Osteocyte (in vitro differentiated cells): ENCODE measurements at places on chromosomes 5 and 9. TPM values are rescaled to one million over a fixed set of nuclear protein-coding genes. Genes with fewer than 3 reads are reported as not detected.
A peak's percentile ranks its signal among the peaks of the same experiment; 100 is the strongest.

GPR151 gene
- total RNA-seq: not detected in 2 replicates

MEIKIN gene
- total RNA-seq: not detected in 2 replicates

ATOX1 gene
- 104 and 107 TPM in 2 replicates for total RNA-seq

- no peak overlapping the region for H3K4me3 ChIP-seq
- H3K36me3 ChIP-seq: no peaks in the 10 kb centered on the region
- DNase-seq: no peak
- H3K27ac ChIP-seq: no peak overlapping the region
- no peaks in the 10 kb centered on the region for H3K27me3 ChIP-seq
Observed at GRCh38 chr9:16352791-16353401, 517.6 kb downstream of the BNC2 start.

GRCh38 chr9:87436716-87437115 is 61.0 kb upstream of the DAPK1 start:
- no peak for DNase-seq
- no peaks in the 10 kb centered on the region for H3K27me3 ChIP-seq

DNA sequence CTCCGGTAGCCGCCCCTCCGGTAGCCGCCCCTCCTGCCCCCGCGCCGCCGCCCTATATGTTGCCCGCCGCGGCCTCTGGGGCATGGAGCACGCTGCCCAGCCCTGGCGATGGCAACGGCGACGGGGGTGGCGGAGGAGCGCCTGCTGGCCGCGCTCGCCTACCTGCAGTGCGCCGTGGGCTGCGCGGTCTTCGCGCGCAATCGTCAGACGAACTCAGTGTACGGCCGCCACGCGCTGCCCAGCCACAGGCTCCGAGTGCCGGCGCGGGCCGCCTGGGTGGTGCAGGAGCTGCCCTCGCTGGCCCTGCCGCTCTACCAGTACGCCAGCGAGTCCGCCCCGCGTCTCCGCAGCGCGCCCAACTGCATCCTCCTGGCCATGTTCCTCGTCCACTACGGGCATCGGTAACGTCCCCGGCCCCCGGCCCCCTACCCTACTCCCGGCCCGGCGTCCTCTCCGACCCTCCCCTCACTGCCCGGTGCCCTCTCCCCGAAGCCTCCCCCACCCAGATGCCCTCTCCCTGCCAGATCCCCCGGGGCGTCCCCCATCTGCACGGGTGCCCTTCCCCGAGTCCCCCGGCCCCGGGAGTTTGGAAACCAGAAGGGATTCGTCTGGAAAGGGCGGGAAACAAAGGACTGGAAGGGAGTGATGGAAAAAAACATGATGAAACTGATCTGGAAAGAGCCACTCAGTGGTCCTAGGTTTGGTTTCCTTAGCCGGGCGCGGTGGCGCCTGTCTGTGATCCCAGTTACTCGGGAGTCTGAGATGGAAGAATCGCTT is 417 bp downstream of the SRD5A1 start:
- DNase-seq: peak; percentile 88
- H3K27ac ChIP-seq: peak overlapping the region; percentile 72
- H3K27me3 ChIP-seq: no peaks in the 10 kb centered on the region
- peaks cover 25% of the 10 kb centered on the region for H3K4me1 ChIP-seq

DNA sequence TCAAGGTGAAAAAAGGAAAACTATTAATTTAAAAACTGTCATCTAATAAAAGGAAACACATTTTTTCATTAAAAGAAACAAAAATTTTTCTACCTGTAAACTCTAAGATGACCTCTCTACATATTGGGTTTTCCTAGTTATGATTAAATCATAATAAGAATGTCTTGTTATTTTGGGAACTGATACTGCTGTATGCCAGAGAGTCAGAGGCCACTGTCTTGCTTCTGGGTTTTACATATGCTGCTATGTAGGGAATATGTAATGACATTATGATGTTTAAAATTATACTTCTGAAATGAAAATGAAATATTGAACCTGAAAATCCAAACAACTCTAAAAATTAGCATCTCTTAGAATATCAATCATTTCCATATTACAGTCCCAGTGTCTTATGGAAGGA is 63.7 kb downstream of the FEM1C start:
- H3K27me3 ChIP-seq: peaks cover 68% of the 10 kb centered on the region
- no peaks in the 10 kb centered on the region for H3K36me3 ChIP-seq
- no peak overlapping the region for H3K27ac ChIP-seq
- no peak for DNase-seq

DNA sequence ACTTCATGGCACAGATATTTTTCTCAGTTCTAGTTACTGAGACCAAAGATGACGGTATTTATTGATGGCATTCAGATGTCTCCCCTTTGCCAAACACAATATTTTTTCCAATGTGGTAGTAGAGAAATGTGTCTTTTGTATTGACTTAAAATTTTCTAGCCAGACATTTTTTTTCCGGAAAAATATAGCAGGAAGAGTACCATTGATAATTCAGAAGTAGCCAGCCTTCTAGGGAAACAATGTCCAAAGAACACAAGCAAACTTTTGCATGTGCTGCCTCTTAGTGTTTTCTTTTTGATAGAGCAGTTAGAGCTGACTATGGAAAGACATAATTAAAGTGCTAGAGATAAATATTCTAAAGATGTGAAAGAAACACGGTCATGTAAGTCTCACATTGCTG is 231.4 kb downstream of the MARCHF11 start:
- no peak overlapping the region for H3K4me3 ChIP-seq
- DNase-seq: no peak

DNA sequence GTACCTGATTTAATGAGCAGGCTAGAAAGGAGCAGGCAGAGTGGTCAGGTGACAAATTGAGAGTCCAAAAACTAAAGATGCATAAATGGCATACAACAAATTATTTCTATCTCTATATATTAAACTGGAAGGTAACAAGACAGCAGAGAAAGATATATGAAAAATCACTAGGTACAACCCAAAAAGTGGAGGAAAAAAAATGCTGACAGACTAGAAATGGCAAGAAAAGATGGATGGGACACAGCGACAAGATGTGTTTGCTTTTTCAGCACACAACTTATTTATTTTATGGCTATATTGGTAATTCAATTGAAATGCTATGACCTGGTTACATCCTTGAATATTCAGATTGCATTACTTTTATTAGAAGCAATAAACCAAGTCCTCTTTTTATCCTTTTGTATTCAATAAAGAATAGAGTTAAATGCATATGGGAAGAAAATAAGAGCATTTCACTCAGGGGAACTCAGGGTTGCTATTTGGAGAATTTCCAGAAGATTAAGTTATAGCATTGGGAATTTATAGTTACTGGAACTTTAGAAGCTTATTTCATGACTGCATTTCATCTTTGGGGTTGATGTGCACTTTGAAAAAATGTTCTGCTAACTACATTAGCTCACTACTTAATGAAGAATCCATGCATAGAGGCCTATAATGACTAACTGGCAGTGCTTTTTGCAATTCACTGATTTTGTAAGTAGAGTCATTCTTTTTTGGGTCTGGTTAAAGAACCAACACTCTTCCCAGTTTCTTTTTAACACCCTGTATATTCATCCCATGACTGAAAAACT is 566.6 kb upstream of the TUSC1 start:
- H3K27me3 ChIP-seq: no peaks in the 10 kb centered on the region
- H3K4me3 ChIP-seq: no peak overlapping the region
- peak overlapping the region; percentile 73 for H3K27ac ChIP-seq
- DNase-seq: no peak
